ENCODE measurements at places on chromosomes 16 and 17.

DNA sequence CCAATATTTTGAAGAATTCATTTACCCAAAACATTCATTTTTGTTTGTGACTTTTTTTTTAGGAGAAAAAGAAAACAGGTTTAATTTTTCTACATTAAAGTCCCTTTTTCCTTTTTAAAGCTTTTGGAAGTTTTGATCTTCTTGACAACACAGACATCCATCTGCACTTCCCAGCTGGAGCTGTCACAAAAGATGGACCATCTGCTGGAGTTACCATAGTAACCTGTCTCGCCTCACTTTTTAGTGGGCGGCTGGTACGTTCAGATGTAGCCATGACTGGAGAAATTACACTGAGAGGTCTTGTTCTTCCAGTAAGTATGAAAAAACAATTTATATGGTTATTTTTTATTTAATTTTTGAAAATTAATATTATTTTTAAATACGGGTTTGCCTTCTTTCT is 37.2 kb downstream of the SIAH1 start:
- no peak for DNase-seq

DNA sequence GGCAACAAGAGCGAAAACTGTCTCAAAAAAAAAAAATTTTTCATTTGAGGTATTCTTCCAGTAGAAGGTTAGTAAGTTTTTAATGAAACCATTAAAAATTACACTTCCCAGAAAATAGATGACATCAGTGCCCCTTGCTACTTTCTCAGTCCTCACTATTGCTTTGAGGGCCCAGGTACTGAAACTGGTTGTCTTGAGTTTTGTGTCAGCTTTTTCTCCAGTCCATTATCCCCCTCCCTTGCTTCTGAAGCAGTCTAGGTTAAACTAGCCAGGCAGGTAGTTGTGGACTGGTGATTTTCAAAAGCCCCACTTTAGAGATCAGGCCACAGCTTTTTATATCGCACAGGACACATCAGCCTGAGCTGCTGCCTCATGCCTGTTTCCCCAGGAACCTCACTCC is 10.9 kb downstream of the SMCR8 start:
- no peak for DNase-seq

- DNase-seq = peak; percentile 24
Measured at GRCh38 chr17:43363181-43363925, 35.4 kb upstream of the ARL4D start.

DNA sequence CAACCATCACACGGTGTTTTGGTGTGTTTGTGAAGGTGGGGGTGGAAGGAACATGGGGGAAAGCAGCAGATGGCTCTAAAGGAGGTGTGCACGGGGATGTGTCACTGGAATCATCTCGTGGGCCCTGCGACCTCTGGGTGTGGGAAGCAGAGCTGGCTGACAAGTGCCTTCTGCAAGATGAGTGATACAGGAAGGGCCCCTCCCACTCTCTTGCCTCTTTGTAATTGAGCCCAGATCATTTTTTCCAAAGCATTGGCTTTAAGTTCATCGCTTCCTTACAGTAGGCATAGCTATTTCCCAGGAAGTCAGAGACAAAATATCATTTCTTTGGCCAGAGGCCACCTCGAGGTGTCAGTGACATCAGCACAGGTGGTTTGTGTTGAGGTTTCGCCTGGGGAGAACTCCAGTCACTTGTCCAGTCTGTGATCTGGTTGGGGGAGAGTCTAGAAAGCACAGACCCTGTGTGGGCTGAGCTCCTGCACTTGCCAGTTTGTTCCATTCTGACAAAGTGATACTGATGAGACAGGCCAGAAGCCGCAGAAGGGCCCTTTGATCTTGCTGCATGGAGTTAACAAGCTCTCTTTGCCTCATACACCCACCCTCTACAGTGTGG is 20.6 kb upstream of the SNTB2 start:
- DNase-seq = no peak

DNA sequence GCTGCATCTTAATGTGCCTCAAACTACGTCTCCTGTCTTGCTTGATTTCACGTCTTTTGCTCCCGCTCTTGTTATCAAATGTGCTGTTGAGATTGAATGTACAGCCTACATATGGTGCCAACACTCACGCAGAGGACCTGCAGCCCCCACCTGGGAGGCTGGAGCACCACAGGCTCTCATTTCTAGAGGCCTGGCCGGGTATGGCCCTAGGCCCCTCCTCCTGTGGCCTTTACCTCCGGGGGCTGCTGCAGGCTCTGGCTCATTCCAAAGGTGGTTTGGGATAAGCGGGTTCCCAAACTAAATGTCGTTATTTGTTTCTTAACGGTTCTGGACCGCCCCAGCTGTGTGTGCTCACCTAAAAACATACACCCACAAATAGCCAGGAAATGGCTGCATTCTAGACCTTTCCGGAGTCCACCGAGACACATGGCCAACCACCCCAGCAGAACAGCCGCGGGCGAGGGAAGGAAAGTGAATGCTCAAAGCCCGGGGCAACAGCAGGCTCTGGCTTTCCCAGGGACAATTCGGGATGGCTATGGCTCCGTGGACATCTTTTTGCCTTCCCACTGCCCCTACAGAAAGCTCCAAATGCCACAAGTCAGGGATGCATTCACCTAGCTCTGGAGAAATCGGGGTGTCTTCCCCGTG is 105.9 kb downstream of the ENGASE start:
- no peak for DNase-seq

DNA sequence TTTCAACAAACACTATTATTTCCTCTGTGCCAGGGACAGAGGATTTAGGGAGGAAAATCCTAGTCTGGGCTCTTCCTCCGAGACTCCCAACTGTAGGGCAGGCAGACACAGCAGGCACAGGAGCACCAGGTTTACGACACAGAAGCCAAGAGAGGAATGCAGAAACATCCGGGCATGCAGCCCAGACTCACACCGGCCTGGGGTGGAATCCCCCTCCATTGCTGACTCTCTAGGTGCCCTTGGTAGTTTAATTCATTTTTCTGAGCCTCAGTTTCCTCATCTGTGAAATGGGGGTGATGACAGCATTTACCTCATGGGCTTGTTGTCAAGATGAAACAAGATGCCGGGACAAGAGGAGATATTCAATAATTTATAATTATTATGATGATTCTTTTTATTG is 14.9 kb downstream of the CA4 start:
- no peak for DNase-seq

DNA sequence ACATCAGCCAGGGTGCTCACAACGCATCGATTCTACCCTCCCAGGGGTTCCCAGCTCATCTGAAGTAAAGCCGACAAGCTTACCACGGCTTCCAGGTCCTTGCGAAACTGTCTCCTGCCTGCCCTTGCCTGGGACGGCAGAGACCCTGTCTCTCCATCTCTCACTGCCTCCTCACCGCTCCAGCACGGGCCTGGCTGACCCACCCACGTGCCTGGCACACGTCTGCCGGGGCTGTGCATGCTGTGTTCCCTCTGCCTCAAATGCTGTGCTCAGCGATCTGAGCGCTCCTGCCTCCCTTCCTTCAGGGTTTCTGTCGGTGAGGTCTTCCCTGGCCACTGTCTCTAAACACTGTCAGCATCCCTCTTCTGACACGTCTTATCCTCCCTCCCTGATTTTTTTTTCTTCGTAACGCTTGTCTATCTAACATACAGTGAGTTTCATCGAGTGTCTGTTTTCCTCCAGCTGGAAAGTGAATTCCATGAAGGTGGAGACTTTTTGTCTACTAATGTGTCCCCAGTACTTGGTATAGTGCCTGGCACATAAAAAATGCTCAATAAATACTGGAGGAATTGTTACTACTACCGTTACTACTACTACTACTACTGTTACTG is 208.4 kb downstream of the IRF8 start:
- DNase-seq = no peak

- peak; percentile 83 for DNase-seq
Measured at GRCh38 chr16:56191156-56191815, at the start of gene GNAO1. GNAO1 (plus strand) TSS chr16:56191489; CDS start chr16:56192236, 747 bp downstream.

DNA sequence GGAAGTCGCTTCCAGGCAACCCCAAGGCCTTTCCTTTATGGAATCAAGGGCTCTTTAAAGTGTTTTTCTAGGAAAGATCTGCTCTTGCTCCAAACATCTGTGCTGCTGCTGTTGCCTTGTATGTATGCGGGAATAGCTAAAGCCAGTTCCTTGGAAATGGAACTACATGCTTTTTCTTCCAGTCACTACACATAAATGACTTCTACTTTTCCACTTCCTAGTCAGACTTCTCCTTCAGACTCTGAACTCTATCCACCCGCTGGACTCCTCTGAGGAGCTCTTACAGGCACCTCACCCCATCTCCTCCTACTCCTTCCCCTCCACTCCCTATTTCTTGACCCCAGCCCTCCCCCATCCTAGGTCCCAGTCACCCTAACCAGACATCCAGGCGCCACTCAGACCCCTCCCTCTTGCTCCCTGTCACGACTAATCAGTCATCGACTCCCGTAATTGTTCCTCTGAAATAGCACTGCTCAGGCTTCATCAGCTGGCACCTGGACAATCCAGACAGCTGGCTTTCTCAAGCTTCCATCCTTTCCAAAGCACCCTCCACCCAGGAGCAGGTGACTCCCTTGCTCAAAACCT is 15.0 kb upstream of the PEMT start:
- no peak for DNase-seq

DNA sequence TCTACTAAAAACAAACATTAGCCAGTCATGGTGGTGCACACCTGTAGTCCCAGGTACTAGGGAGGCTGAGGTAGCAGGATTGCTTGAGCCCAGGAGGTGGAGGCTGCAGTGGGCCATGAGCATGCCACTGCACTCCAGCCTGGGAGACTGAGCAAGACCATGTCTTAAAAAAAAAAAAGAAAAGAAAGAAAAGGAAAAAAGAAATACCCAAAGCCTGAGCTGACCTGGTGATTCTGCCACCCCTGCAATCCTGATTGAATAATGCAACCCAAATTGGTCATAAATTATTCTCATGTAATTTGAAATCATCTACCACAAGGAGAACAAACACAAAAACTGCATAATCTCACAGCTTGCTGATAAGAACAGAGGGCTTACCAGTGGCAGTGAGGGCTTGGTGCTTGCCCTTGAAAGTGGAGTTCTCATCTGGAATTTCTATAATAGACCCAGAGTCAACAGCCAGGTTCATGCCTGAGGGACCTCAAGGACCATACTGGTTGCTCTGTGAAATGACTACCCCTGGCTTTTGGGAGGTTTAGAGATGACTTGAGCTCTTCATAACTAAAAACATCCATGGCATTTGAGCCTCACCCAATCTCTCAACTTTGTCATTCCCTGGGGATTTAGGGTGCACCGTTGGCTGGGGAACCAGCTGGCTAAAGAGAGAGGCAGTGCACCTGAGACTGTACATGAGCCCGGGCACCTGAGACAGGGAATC is 35.4 kb upstream of the TMC5 start:
- DNase-seq = no peak

- DNase-seq = no peak
Measured at GRCh38 chr17:29243792-29244191, 2.9 kb upstream of the CRYBA1 start.

GRCh38 chr17:44637066-44637465 is 19.2 kb upstream of the MEIOC start:
- DNase-seq = no peak

- DNase-seq = no peak
Measured at GRCh38 chr16:1220841-1221627, 4.0 kb downstream of the TPSG1 start.

DNA sequence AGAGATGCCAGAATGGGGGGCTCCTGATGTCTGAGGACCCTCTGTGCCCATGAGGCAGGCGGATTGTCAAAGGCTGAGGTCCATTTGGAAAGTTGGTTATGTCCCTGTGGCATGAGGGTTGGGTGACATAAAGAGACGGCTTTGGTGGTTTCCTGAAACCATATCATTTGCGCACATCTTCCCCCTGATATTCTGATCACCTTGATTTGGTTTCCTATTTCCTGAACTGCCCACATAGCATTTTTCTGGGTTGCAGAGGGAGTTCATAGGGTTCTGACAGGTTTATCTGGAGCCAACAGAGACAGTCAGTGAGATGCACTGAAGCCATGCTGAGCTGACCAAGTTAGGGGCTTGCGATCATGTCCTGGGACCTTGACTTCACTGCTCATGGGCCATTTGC is 15.7 kb upstream of the RNF222 start:
- no peak for DNase-seq

DNA sequence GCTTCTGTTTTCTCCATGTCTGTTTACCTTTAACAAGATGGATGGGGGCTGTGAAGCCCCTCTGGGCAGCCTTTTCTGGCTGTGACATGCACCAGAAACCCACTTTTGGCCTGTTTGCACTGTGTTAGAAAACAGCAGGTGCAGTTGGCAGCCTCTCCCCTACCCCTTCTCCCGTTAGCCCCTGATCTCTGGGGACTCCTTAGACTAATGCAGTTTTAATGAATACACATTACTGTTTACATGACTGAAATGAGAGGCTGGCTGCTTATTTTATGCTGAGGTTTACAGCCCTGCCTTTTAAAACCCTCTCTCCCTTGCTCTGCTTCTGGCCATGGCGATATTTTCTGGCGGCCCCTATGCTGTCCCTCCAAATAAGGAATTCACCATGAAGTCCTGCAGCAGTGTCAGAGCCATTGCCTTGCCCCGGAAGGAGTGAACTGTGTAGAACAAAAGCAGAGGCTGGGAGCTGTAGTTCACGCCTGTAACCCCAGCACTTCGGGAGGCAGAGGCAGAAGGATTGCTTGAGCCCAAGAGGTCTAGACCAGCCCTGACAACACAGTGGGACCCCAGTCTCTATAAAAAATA is 79.3 kb downstream of the PRKCB start:
- no peak for DNase-seq

GRCh38 chr17:58788199-58788598 is 32.5 kb downstream of the PPM1E start:
- DNase-seq = no peak

DNA sequence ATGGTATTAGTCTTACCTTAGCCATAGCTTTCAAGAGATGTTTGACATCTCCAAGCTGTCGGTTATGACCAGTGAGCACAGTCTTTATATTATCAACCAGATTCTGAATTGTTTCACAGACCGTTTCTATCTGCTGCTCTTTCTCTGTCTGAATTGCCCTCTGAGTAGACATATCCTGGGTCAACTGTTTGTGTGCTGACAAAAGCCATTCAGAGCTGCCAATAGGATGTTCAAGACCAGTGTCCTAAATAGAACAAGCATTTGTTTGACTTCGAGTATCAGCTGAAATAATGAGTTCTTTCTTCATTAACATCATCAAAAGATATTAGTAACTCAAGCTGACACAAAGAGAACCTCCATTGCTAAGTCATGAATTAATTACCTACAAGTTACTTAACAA is 14.9 kb upstream of the ARL6IP1 start:
- no peak for DNase-seq

GRCh38 chr16:48503779-48504178 is 106.2 kb downstream of the N4BP1 start:
- DNase-seq = peak; percentile 76

- DNase-seq = no peak
Measured at GRCh38 chr16:1870365-1871082, 1.4 kb downstream of the MEIOB start.

All from right cardiac atrium (tissue), 5 donors.